IPS-NIHi11 (cell line): ENCODE measurements at places on chromosomes 12 and 14.

DNA sequence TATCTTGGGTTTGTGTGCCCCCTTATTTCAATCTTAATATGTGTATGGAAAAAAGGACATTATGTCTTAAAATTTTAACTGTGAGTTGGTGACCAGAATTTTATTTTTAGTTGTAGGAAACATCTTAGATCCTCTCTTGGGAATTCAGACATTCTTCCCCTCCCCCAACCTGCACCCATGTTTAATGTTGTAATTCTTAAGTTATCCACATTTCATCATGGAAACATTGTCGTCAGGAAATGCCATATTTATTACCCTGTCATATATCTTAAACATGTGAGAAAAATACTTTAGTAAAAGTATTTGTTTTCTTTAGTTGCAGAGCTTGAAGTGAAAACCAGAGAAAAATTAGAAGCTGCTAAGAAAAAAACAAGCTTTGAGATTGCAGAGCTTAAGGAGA is 30.3 kb downstream of the YEATS4 start:
- DNase-seq = no peak

GRCh38 chr14:24367514-24368211 is at the start of gene NFATC4:
NFATC4 (plus strand) TSS chr14:24368184; CDS start chr14:24368341, 157 bp downstream.
- peak; percentile 78 for DNase-seq

GRCh38 chr14:65810322-65810721 is 397.8 kb downstream of the FUT8 start:
- no peak for DNase-seq

GRCh38 chr12:5546616-5547015 is 114.7 kb downstream of the NTF3 start:
- no peak for DNase-seq

GRCh38 chr12:81354327-81354932 is 276.6 kb downstream of the ACSS3 start:
- no peak for DNase-seq

DNA sequence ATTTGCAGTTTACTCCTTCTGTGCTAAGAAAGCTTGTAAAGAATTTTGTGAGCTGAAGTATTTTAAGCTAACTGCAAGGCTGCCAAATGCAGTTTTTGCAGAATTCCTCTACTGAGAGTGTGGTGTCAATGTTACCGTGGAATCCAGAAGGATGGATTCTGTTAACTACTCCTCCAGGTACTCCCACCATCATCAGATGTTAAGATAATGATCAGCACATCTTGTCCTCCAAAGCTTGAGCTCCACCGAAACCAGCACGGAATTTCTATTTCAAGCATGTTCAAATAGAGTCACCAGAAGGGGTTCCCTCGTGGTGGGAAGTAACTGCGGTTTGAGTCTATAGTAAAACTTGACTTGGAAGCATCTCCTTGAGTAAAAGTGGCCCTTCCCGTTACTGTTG is 64.3 kb upstream of the CDKN3 start:
- DNase-seq = no peak

DNA sequence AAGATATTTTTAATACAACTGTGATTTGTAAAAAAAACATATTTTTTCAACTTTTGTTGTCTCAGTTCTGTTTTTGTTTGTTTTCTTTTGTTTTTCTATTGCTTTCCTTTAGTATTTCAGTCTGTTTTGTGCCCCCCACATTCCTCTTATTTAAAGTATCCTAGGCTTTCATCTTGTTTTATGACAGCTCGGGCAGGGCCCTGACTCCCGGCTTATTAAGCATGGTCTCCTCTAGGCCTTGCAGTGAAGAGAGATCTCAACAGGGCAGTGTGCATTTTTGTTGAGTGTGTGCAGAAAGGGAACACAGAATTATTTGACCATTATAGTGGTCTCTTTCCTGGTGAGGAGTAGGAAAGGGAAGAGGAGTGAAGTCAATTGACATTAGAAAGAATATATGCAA is 110.2 kb upstream of the SLC38A4 start:
- DNase-seq = no peak

DNA sequence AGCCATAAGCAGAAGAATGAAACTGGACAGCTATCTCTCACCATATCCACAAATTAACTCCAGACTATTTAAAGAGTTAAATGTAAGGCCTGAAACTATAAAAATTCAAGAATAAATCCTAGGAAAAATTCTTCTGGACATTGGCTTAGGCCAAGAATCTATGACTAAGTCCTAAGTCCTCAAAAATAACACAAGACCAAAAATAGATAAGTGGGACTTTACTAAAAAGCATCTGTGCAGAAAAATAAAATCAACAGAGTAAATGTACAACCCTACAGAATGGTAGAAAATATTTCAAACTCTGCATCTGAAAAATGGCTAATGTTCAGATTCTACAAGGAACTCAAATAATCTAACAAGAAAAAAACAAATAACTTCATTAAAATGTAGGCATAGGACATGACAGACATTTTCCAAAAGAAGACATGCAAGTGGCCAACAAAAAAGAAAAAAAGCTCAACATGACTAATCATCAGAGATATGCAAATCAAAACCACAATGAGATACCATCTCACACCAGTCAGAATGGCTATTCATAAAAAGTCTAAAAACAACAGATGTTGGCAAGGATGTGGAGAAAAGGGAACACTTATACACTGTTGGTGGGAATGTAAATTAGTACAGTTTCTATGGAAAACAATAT is 61.0 kb upstream of the PPFIA2 start:
- DNase-seq = no peak

DNA sequence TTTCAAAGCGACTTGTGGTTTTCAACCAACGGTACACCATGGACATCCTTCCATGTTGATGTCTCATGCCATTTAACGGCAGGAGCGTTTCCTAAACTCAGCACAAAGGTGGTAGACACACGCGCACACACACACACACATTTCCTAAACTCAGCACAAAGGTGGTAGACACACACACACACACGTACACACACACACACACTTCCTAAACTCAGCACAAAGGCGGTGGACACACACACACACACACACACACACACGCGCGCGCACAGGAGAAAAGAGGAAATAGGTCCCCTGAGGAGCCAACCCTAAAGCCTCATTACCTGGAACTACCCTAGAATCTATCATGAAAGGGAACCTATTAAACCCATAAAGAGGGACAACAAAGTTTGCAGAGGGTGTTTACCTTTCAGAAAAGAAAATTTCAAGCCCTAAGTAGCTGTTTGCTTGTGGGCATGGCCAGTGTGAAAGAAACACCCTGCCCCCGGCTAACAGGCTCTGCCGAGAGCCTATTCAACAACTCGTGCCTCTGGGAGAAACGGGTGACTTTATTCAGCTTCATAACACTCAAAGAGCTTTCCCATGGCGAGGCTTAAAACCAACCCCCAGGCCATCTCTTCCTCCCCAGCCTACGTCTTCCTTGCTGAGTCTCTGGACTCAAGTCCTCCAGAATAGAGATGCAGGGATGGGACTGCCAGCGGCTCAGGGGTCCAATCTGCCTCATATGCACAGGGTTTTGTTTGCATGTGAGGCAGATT is 31.8 kb downstream of the SLC8B1 start:
- no peak for DNase-seq

DNA sequence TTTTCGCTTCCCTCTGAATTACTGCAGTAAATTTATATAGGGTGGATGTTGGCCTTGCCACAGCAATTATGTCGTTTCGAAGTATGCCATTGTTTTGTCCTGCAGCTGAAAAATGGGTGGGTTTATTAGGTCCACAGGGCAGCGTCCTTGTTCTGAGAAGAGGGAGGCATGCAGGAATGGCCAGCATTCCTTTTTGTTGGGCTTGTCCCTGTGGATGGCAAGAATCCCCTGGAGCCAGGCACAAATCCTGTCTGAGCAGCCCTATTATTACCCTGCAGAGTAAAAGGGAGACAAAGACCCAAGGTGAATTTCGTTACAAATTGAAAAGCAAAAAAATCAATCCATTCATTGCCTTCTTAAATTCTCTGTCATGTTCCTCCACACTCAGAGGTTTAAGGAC is 88.1 kb downstream of the CHST11 start:
- peak; percentile 31 for DNase-seq

DNA sequence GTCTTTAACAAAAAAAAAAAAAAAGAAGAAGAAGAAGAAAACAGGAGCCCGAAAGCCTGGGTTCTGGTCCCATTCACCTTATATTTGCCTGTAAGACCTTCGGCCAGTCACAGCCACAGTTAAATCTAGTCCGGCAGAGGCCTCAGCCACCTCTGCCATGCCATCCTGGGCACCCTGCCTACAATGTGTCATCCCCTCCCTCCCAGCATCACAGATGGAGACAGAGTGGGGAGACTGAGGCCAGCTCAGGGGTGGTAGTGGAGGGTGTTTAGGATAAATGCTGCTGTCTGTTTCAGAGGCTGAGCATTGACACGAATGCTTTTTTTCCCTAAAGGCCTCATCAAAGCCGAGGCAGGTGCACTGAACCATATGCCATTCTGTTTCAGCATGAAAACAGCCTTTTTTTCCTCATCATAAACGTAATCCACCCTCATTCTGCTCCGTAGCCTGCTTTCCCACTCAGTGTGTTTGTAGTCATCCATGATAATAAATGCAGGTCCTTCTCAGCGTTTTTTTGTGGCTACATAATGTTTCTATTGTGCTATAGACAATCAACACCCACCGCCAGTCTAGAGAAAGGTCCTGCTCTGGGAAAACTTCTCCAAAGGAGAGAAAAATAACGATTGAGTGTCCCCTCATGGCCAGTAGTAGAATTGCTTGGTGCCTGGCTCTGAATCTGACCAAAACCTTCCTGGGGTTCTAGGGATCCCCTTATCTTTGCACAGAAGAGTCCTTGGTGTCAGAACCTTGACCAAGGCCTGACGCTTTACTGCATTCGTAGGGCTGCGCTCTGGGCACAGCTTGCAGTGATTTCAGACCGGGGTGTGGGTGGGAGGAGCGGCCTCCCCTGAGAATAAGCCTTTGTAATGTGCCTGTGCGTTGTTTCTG is 41.1 kb upstream of the TSPAN9 start:
- DNase-seq = no peak

- no peak for DNase-seq
Measured at GRCh38 chr14:30558362-30558674, 640 bp upstream of the G2E3 start.

DNA sequence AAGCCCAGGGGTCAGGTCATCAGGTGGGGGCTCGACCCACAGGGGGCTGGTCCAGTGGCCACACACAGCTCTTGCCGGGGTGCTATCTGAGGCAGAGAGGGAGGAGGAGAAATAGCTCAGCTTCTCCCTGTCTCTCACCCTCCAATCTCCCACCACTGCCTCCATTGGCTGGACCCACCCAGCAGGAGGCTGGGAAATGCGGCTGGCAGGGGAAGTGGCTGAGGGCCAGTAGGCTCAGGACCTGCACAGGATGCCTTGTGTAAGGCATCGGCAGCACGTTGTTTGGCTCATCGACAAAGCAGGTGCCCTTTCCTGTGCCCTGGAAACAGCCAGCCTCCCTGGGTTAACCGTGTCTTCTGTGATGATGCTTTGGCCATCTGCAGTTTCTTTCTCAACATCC is 58.8 kb upstream of the SLC24A4 start:
- no peak for DNase-seq

- DNase-seq = peak; percentile 20
Measured at GRCh38 chr14:30872602-30873001, 1.8 kb upstream of the COCH start.

- DNase-seq = peak; percentile 13
Measured at GRCh38 chr12:126069549-126070165, 1004.4 kb downstream of the AACS start.

DNA sequence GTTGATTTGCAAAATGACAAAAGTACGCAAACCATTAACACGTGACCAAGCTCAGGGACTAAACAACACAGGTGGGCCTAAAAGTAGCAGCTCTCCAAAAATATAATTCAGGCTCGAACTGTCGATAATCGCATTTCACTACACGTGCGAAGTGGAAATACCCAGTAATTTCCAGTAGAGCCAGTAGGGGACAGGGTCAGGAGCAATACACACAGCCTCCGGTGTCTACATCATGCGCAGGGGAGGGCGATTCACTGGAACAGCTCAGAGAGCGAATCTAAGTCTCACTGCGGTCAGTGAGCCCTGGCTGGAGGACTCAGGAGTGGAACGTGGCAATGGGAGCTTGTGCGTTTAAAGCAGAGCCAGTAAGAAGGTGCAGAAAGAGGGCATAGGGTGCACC is 40.4 kb downstream of the SETD3 start:
- DNase-seq = no peak

GRCh38 chr12:43165351-43165750 is 386.7 kb downstream of the ADAMTS20 start:
- DNase-seq = no peak

- no peak for DNase-seq
Measured at GRCh38 chr12:90098132-90098779, 389.6 kb upstream of the ATP2B1 start.

DNA sequence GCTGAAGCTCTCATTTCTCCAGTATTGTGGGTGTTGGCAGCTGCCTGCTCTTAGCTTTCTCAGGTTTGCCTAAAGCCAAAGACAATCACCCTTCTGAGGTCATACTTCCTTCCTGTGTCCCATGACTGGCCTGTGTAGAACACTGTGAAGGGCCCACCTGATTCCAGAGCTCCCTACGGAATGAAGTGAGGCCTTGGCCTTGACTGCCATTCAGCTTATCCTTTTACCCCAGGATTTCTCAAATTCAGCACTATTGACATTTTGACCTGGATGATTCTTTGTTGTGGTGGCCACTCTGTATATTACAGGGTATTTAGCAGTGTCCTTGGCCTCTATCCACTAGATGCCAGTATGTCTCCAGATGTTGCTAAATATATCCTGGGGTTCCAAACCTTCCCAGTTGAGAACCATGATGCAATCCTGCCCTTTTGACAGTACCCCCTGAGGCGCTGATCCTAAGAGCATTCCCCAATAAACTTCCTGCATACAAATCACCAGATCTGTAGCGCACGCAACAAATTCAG is 112.3 kb upstream of the KRR1 start:
- DNase-seq = peak; percentile 23

DNA sequence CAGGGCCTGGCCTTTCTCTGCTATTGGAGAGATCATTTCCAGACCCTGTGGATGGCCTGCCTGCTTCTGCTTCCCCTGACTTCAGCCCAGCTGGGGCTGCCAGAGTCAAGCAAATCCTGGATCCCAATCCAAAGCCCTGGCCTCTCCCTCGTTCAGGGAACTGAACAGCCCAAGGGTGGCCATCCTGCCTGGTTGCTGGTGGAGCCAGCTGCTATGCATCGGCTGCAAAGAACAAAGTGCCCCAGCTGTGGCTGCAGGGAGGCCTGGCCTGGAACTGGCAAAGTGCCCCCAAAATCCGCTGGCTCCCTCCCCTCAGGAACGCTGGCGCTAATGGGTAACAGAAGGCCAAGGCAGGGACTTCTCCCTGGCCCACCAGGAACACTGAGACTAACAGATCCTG is 56.4 kb downstream of the LRRC74A start:
- no peak for DNase-seq

DNA sequence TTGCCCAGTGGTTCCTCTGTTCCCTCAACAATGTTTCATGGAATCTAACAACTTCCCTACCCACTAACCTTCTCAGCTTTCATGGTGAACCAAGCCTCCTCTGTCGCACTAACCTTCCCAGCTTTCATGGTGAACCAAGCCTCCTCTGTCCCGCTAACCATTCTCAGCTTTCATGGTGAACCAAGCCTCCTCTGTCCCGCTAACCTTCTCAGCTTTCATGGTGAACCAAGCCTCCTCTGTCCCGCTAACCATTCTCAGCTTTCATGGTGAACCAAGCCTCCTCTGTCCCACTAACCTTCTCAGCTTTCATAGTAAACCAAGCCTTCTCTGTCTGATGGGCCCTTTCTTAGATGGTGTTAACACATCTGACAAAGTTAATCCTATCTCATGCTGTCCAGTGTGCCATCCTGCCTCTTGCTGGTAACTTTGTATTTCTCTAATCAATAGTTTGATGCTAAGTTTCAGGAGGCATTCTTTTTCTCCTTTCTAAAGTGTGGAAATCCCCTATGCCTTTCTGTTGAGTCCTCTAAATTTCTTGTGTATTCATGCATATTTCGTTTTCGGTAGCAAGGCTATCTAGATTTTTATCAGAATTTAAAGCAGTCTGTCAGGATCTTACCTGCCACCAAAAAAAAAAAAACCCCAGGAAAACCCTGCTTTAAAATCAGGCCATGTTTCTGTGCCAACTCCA is 26.8 kb upstream of the KCNK13 start:
- no peak for DNase-seq
